ENCODE measurements at places on chromosomes 6 and 20.

- DNase-seq = no peak
Measured at GRCh38 chr6:168699631-168700295, 258.8 kb downstream of the SMOC2 start.

- DNase-seq = no peak
Measured at GRCh38 chr20:37108676-37109075, 12.9 kb upstream of the RBL1 start.

- DNase-seq = no peak
Measured at GRCh38 chr6:70315079-70315751, 12.3 kb upstream of the COL9A1 start.

GRCh38 chr6:19697744-19698290 lies 139.4 kb upstream of the ID4 start:
- DNase-seq = no peak

- DNase-seq = no peak
Measured at GRCh38 chr6:41722969-41723529, 12.4 kb downstream of the TFEB start.

GRCh38 chr20:35788796-35789195 lies 17.0 kb downstream of the PHF20 start:
- DNase-seq = no peak

GRCh38 chr6:32947552-32948465 lies 5.1 kb downstream of the HLA-DMA start:
- no peak for DNase-seq

DNA sequence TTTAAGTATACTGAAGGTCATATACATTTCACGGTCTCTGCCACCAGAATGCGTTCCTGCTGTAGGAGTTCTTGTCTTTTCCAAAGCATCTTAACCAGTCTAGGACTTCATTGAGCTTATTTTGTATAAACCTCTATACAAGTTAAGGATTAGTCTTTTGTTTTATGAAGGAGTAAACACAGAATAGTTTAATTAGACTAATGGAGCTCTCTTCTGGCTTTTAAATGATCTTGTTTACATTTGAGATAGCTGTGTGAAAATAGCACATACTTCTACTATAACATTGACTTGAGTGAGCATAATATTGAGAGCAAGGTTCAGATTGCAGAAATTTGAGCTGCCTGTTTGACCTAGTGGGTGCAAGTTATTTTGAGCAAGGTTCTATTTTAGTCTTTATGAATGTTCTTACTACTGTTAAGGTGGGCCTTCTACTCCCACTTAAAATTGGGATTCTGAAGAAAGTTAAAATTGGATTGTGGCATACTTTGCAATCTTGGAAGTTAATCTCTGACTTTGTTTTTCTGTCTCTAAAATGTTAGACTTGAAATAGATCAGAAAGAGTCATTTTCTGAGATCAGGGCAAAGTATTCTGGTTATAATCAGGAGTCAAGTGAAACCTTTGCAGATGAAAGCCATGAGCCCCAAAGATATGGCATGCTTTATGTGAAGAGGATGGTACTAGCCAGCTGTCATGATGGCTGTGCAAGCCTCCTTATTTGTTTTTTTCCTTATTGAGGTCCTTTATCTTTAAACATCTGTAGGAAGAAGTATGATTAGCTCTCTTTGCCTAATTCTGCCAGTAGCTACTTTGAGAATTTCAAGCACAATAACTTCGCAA lies 41.8 kb downstream of the RPRD1B start:
- no peak for DNase-seq

DNA sequence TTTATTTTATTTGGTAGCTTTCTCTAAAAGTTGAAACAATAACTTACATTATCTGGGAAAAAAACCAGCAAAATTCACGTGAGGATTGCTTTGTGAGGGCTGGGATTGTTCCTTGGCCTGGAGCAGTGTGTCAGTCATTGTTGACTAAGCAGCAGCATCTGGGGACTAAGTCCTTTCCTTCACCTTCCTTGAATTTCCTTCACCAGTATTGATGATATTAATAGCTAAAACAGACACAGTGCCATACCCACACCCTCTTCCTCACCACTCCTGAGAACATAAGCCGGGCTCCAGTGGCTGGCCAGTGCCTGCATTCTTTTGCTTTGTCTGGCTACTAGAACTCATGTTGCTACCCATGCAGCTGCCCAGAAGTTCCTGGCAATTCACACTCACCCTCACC lies 23.7 kb downstream of the PLCB1 start:
- DNase-seq = no peak

- no peak for DNase-seq
Measured at GRCh38 chr6:9315966-9316650, 880.8 kb upstream of the SLC35B3 start.
